ENCODE measurements at places on chromosomes 16 and 17.

GRCh38 chr17:83198366-83199341 lies 119.2 kb downstream of the METRNL start:
- DNase-seq = no peak

GRCh38 chr16:50121278-50121677 lies 31.8 kb upstream of the TENT4B start:
- DNase-seq = peak; percentile 45

- DNase-seq = no peak
Measured at GRCh38 chr16:89147085-89147817, 24.3 kb upstream of the CDH15 start.

DNA sequence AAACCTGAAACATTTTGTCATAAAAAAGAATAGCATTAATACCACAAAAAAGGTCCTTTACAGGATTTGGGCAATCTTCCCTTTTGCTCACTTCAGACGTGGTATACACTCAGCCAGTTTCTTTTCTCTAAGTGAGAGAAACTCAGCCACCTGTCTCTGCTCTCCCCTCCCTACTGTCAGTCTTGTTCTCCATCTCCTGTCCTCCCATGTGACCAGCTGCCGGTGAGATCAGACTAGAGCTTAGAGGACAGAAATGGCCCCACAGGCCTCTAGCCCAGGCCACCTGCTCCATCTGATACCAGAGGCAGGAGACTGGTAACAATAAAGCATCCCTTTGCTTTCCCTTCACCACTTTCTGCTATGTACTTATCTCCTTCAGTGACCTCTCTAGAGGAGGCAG lies 34.9 kb downstream of the CMC2 start:
- peak; percentile 31 for DNase-seq
